Activated naive CD4-positive, alpha-beta T cell (primary cell): ENCODE measurements at places on chromosomes 5 and 9.

DNA sequence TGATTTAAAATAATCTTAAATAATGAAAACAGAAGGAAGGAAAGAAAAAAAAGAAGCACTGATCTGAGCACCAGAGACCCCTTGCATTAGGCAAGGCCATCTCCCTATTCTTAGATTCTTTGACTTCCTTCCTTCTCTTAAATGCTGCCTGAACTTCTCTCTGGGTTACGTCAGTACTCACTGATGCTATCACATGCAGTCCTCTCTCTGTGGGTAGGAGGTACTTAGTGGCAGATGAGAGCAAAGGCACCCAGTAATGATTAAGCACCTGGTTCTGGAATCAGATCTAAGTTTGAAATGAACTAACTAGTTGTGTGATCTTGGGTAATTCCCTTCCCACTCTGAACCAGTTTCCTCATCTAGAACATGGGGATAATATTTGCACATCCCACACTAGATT is 110.3 kb upstream of the TBC1D2 start:
- DNase-seq: no peak

GRCh38 chr9:133864011-133864410 is 125.9 kb upstream of the SARDH start:
- no peak for DNase-seq

DNA sequence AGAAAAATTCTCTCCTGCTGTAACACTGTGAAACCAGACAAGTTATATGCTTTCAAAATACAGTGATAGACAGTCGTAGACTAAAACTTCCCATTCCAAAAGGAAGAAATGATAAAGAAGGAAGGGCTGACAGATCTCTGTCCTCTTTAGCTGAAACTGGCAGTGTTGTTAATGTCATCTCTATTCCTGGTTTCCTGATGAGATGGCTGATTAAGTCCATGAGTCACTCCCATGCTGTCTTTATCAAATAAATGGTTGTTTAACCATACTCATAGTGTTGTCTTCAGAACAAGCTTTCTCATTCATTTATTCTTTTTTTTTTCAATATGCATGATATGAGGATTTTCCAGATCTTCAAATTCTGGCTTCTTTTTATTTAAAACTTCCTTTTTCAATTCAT is 952.2 kb upstream of the WWC1 start:
- no peak for DNase-seq

- DNase-seq: no peak
Observed at GRCh38 chr5:176410486-176411180, 5.7 kb downstream of the CLTB start.

GRCh38 chr5:65926276-65926783 is at the start of gene ERBIN:
ERBIN (plus strand) TSS chr5:65926575; CDS start chr5:65992719, 66,144 bp downstream.
- DNase-seq: peak; percentile 64

DNA sequence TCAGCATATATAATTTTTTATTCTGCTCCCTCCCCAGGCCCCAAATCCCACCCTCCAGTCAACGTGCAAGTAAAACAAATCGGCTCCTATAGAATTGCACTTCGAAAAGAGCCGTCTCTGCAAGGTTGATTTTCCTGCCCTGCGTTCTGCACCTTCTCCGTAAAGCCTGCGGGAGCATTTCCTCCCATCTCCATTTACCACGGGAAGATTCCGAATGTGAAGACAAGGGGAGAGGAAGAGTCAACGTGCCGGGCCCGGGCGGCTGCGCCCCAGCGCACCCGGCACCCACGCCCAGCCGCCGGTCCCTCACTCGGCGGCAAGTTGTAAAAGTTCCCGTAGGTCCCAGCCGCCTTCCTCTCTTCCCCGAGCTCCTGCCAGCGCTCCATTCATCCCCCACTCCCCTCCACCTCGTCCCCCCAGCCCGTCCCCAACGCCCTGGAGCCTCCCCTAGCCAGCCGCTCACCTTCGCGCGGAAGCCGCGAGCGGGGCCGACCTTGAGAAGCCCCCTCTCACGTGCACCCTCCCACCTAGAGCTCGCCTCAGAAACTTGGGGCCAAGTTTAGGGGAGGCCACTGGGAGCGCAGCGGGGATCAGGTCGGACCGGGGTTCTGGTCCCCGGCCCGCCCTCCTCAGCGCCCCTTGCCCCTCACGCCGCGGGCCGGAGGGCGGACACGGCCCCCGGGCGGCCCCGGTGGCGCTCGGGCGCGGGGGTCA is 431 bp downstream of the BNC2 start:
- no peak for DNase-seq

DNA sequence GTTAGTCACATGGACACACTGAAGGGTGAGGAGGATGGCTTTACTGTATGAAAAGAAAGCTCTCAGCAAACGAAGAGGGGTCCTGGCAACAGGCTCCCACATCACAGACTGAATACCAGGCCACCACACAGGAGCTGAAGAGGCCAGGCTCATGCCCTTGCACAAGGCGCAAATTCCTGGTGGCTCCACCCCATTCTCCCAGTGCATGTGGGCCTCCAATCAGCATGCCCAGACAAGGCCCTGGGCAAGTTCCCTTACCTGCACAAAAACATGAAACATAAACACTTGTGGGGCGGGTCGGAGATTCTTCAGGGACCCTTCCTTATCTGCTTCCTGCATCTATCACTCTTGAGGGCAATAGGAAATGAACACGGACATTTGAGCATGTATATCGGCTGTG is 935.8 kb upstream of the EDIL3 start:
- DNase-seq: no peak

GRCh38 chr5:123754908-123755307 is 242.9 kb downstream of the CSNK1G3 start:
- no peak for DNase-seq

- DNase-seq: no peak
Observed at GRCh38 chr9:134174073-134174449, 9.7 kb upstream of the RNU6ATAC start.

GRCh38 chr5:167934551-167934971 is 356.9 kb upstream of the WWC1 start:
- DNase-seq: no peak

- DNase-seq: no peak
Observed at GRCh38 chr5:27592231-27592630, 553.8 kb upstream of the CDH9 start.

GRCh38 chr9:2928411-2928810 is 84.5 kb upstream of the PUM3 start:
- no peak for DNase-seq

- DNase-seq: no peak
Observed at GRCh38 chr5:88724201-88724600, 158.8 kb downstream of the MEF2C start.

GRCh38 chr9:77751341-77752091 is 103.4 kb upstream of the GNA14 start:
- no peak for DNase-seq

DNA sequence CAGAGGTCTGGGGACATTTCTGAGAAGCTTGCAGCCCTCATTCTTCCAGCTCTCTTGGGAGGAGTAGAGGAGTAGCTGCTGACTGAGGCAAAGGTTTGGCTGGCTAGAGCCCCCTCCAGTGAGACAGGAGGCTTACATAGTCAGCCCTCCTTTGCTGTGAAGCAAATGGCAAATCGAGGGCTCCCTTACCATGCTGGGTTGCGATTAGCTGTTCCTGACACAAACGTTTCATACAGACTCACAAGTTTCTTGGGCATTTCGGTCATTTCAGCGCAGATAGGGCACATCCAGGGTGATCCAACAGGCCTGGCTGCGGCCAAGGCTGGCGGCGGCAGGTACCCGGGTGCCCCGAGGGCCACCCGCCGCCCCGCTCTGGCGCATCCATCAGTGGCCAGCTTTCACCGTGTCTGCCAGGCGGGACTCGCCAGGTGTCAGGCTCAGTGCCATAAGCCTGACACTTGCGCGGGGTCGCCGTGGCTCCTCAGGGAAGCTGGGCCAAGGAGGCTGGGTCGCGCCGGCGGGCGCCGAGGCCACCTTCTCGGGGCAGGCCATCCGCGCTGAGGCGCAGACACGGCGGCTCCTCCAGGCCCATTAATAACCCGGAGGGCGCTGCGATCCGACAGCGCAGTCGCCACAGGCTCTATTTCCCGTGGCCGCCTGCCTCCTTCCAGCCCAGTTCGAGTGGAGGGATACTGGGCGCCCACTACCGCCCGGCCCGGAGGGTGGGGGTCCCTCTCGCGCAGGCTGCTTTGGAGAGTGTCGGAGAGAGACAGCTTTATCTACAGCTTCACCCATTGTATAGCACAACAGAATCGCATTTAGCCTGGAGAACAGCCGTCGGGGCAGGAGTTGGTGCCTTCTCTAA is 9.1 kb downstream of the PRDM6 start:
- no peak for DNase-seq

- no peak for DNase-seq
Observed at GRCh38 chr9:33289936-33290246, 425 bp upstream of the NFX1 start.

GRCh38 chr5:141952020-141952419 is 6.0 kb downstream of the PCDH12 start:
- DNase-seq: no peak

DNA sequence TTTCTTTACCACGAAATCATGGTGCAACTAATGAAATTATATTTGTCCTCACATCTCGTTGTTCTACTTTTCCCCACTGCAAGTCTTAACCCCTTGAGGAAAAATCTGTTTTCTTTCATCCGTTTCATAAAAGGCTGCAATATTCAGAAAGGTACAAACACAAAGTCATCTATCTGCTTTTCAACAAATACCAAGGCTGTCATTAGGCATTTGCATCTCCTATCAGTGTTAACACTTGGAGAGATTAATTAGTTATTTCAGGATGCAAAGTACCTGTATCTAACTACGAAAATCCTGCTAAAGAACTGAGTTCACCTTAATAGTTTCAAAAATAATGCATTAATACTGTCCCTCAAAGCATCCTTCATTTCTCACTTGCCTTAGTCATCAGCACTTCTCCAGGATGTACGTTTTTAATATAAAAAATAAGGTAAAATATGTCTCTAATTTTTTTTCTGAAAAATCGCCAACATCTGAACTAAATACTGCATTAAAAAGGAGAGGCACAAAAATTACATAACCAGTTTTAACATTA is 1.8 kb downstream of the ARRDC3 start:
- no peak for DNase-seq

DNA sequence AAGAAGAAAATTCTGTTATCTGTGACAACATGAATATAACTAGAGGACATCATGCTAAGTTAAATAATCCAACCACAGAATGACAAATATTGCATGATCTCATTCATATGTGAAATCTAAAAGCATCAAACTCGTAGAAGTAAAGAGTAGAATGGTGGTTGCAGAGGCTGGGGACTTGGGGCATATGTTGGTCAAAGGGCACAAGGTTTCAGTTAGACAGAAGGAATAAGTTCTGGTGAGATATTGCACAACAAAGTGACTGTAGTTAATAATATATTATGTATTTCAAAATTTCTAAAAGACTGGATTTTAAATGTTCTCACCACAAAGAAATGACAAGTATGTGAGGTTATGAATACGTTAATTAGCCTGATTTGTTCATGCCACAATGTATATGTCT is 24.8 kb downstream of the GRIA1 start:
- no peak for DNase-seq

GRCh38 chr5:72154076-72154756 is 46.9 kb downstream of the MAP1B start:
- DNase-seq: no peak

- no peak for DNase-seq
Observed at GRCh38 chr9:115398313-115398650, 280.3 kb upstream of the TNC start.

DNA sequence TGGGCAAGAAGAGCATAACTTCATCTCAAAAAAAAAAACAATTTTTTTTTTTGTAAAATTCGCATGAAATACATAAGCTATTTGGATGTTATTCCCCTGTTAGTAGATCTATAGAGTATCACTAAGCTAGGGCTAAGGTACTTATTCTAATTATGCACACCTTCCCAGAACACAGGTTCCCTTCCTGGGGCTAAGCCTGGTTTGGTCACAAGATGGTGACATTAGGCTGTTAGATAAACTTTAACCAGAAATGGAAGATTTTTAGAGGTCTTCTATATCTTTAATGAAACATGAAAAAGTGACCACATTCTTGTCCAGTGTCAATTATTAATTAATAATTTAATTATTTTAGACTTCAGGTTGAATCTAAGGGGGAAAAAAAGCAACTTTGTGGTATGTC is 433.5 kb downstream of the CDH18 start:
- DNase-seq: no peak

DNA sequence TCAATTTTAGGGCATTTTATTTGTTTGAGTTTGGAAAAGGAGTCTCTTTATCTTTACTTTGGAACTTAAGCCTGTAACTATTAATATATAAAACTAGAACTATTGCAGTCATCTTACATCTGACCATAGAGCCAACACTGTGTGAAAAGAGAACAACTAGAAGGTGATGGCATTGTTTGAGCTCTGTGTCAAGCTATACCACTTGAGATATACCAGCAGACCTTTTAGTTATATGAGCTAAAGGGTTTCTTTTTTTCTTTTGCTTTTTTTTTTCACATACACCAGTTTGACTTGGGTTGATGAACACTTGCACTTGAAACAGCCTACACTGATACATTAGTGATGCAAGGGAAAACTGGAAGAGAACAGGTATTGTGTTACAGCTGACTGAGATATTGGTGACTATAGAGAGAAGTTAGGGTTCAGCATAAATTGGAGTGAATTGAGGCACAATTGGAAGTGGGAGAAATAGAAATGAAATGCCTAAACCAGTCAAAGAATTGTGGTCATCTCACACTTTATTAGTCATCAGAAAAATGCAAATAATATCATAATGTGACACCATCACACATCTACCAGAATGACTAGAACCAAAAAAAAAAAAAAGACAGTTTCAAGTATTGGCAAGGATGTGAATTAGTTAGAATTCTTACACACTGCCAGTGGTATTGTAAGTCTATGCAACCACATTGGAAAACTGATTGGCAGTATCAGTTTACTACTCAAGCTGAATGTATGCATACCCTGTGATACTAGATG is 60.9 kb downstream of the ADRB2 start:
- DNase-seq: no peak

- no peak for DNase-seq
Observed at GRCh38 chr5:180665682-180666404, 16.4 kb upstream of the FLT4 start.

- no peak for DNase-seq
Observed at GRCh38 chr5:168042284-168043068, 249.0 kb upstream of the WWC1 start.

DNA sequence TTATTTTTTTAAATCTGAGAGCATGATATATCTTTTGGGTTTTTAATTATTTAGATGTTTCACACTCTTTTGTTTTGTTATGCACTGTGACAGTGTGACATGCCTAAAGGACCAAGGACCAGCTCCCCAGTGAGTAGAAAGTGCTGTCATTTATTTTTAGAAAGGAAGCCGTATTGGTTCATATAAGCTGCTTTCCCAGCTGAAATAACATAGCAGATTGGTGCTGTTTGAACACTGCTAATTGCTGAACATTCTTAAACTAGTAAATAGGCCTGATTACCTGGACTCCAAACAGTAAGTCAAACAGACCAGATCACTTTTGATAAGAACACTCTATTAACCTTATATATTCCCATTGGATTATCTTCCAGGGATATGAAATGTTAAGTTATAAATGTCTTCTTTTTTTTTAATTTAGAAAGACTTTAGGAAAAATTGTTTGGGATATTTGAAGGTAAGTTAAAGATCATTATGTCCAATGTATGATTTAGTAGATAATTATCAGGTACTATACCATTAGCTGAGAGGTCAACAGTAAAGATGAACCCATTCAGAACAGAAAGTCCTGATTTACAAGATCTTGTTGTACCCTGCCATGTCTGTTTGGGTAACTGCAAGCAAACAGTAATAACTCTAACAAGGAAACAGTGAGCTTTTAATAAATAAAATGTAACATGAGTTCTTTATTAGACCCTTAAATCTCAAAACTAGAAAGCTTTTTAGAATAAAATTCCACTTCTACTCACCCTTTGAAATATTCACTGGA is 27.8 kb upstream of the ELL2 start:
- DNase-seq: no peak

GRCh38 chr5:159785656-159786055 is 130.6 kb upstream of the ADRA1B start:
- DNase-seq: no peak
